ENCODE measurements at places on chromosomes 4 and X.

DNA sequence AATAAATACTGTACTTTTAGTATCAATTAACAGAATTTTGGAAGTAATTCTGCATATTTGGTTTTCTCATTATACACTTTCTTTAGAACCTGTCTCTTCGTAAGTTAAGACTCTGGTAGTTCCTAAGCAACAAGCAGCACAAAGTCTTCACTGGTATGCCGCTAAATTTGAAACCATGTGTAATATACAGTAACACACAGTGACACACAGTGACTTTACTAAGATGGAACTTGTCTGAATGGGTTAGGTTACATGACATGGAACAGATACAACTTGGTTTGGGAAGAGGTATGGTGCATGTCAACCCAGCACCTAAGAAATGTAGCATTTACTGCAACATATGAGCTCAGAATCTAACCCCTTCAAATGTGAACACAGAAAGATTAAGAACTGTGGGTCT is 83.5 kb upstream of the PRSS48 start:
- DNase-seq: no peak

DNA sequence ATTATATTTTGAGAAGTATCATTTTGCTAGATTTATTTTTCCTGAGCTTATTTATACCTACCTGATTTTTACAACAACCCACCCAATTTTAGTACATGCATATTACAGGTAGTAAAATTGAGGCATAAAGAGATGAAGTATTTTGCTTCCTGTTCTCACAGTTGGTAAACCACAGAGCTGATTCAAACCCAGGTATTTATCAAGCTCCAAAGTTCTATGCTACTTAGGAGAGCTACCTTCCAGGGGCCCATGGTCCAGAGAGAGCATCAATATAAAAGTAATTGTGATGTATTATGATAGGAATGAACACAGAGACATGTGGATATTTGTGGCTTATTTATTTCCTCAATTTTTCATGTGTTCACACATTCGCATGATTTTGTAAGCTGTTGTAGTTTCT is 20.2 kb upstream of the GBA3 start:
- no peak for DNase-seq

- DNase-seq: no peak
Measured at GRCh38 chrX:20414762-20415445, 148.2 kb upstream of the RPS6KA3 start.

GRCh38 chr4:149718500-149718899 is 97.1 kb downstream of the IQCM start:
- DNase-seq: no peak

- no peak for DNase-seq
Measured at GRCh38 chrX:20527558-20528011, 260.9 kb upstream of the RPS6KA3 start.

GRCh38 chr4:149194061-149194460 is 621.6 kb downstream of the IQCM start:
- no peak for DNase-seq
